Activated T-helper 2 cell treated with anti-CD3 and anti-CD28 coated beads, Interferon-gamma antibody, Interleukin-2, Interleukin-4, amounts not matched to agents 10 μg/mL and 5 μg/mL and 100 μg/mL, durations not matched to agents 14 hours and 24 hours and 36 hours (primary cell): ENCODE measurements at places on chromosomes 11 and 22. TPM values are rescaled to one million over a fixed set of nuclear protein-coding genes. Genes with fewer than 3 reads are reported as not detected.

Gene CARD10
- 0.09 TPM in 1 of 2 replicates, not detected in the other for total RNA-seq

Gene LMF2
- total RNA-seq: 77.2 and 81.8 TPM in 2 replicates

Gene TRPT1
- 33.7 and 35.5 TPM in 2 replicates for total RNA-seq

Gene CCDC87
- 0.09 and 0.14 TPM in 2 replicates for total RNA-seq

Gene SOX10
- not detected in 2 replicates for total RNA-seq

Gene LYVE1
- not detected in 2 replicates for total RNA-seq

GRCh38 chr11:91804042-91804441 is 420.6 kb upstream of the FAT3 start:
- no peak for DNase-seq

DNA sequence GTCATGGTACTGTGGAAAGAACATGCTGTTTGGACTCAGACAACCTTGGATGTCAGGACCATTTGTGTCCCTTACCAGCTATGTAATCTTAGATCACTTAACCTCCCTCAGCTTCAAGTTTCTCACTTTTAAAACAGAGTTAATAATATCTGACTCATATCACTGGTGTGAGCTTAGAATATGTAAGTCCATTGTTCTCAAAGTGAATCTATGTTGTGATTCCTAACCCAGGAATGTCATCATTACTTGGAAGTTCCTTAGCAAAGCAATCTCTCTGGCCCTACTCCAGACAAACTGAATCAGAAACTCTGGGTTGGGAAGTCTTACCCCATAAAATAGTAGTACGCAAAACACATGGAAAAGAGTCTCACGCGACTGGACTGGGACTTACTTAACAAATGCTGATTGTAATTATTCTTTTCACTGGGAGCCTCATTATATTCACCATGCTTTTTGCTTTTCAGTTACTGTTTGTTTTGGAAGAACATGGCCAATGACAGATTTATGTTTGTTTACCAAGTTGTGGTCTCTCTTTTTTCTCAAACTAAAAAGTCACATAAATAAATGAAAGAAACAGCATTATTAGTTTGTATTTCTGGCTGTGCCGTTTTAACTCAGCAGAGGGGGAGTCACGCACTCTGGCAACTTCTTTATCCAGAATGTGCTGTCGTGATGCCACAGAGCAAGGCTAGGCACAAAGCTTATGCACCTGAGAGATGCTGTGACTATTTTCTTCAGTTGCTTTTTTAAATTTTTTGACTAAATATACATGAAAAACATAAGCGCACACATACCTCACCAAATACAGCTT is 217.7 kb upstream of the CTSC start:
- no peak for DNase-seq

DNA sequence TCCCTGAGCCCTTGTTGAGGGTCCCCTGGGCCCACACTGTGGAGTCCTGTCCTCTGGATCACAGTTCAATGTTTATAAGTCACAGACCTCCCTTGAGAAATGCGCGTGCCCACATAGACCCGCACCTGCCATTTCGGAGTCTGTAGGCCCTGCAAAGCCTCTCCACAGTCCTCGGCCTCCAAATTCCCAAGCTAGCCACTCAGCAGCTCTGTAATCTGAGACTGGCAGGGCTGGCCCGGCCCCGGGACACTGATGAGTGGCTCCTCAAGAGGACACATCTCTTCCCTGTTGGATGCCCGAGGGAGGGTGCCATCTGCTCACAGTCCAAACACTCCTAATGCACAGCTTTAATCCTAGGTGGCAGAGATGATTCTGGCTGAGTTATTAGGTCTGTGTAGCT is 39.1 kb downstream of the B3GAT1 start:
- no peak for DNase-seq

- no peak for DNase-seq
Measured at GRCh38 chr11:124861670-124862069, 3.6 kb upstream of the ROBO3 start.

GRCh38 chr11:87359401-87359800 is 321.7 kb downstream of the TMEM135 start:
- DNase-seq: no peak

GRCh38 chr11:121929581-121929980 is 186.4 kb downstream of the BLID start:
- DNase-seq: no peak

DNA sequence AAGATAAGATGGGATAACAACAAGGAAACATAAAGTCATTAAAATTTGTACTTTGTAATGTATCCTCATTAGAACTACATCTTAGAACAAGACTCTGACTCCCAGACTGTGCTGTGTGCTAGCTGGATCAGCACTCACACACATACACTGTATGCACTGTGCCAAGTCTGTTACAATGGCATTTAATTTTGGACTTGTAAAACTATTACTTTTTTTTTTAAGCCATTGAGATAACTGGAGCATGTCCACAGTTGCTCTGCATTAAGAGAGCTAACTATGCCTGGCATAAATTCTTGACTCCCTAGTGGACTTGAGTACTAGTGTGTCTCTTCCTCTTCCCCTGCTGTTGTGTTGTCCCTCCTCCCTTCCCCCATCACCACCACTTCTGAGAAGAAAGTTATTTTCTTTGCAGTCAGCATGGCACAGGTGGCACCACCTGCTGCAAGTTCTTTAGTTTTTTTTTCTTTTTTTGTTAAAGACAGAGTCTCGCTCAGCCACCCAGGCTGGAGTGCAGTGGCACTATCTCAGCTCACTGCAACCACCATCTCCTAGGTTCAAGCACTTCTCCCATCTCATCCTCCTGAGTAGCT is 268.6 kb downstream of the TMEM135 start:
- no peak for DNase-seq

GRCh38 chr11:30018495-30018894 is 1.7 kb upstream of the KCNA4 start:
- DNase-seq: no peak

DNA sequence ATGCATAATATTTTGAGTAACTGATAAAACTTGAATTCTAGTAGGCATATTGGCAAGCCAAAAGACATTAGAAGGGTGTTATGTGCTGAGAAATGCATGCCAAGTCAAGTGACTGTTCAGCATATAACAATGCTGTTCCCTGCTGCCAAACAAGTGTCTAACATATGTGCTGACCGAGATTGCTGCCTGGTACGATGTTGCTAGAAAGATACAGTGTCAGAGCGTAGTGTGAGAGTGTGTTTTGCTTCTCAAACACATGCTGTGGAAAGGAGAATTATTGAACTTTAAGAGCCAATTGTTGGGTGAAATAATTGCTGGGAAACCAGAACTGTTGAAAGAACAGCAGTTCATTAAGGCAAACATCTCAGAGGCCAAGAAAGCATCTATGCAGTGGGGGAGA is 71.3 kb upstream of the GRIA4 start:
- DNase-seq: no peak

GRCh38 chr22:33389936-33390335 is 331.8 kb upstream of the SYN3 start:
- DNase-seq: no peak

GRCh38 chr11:32893093-32893342 is 407 bp downstream of the QSER1 start:
- no peak for DNase-seq
